T-helper 22 cell (primary cell): ENCODE measurements at places on chromosomes 5 and 9.

DNA sequence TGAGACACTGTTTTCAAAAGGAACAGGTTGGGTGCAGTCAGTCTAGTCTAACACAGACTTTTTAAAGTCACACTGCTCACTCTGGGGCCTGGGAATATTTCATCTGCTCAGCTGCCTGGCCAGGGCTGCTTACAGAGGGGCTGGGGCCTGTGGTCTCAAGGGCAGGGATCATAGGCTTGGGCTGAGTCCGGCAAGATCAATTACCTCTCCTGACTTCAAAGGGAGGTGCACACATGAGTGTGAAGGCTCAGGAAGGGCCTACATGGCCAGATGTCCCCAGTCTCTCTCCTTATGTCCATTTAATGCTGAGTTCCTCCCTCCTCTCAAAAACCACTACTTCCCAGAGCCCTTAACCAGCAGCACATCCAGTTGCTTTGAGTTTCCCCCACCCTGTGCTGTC, 247.2 kb downstream of the HSPA4 start:
- no peak for DNase-seq

DNA sequence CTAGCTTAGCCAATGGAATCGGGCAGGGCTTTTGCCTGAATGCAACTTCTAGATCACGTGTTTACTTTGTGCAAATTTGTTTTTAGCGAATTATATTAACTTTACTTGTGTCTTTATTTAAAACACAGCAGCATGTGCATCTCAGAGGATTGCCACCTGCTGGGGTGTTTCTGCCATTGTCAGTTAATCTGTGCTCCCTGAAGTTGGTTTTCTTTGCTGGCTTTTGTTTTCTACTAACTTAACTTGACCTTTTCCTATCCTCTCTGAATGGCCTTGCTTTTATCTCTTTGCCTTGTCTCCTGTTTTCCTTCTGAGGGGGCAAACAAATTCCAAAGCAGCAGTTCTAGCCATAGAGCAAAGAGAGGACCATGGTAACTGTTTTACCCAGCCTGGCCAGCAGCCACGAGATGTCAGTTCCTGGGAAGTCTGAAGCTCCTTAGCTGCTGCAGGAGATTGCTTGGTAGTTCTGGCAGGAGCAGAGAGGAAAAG, 67.6 kb downstream of the ARHGEF28 start:
- no peak for DNase-seq

DNA sequence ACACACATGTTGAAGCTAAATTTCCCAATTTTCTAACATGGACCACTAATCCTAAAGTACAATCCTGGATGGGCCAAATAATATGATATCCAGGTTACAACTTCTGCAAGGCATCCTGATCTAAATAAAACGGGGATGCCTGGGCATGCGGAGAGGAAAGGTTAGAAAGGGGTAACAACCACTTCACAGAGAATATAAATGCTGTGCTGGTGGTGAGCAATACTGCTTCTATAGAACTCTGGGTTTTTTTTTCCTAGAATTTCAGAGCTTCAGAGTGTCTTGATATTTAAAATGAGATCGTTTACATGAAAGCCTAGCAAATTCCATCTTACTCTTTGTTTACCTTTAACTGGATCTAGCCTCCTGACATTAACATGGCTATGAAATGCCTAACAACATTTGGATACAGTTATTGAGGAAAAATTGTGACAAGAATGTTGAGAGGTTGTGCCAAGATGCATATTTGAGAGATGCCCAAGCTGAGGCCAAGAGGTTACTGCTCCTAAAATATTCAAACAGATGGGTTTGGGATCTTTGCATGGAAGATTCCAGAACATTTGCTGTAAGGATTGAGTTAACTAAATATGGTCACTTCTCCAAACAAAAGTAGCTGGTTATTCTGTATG, 22.4 kb downstream of the TNFAIP8 start:
- no peak for DNase-seq

DNA sequence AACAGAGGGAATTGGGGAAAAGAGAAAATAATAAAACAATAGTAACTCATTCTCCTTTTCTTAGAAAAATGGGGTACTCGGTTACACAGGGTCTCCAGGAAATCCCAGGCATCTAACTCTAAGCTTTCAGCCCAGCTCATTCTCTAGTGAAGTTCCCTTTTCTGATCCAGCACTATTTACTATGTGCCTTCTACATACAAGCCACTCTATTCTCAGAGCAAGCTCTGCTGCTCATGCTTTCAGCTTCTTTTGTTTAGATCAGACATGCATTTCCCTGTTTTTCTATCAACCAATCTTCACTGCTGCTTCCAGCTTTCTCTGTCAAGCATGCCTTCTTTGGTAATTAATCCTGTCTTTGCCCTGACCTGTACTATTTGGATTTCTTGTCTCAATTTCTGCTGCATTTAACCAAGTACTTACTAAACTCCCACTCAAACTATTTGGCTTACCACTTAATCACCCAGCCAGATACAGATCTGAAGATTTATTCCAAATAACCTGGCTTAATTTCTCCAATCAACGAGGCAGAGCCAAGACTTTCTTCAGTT, 25.3 kb downstream of the OSMR start:
- no peak for DNase-seq
